ENCODE measurements at places on chromosomes 12 and 14. TPM values are rescaled to one million over a fixed set of nuclear protein-coding genes. Genes with fewer than 3 reads are reported as not detected.

The STAC3 gene
- total RNA-seq, result 0.54 TPM

The TEX52 gene
- total RNA-seq, result not detected

The CCDC177 gene
- 4.5 TPM for total RNA-seq

The GALNT9 gene
- total RNA-seq, result 23.1 TPM

The GRIN2B gene
- 44.9 TPM for total RNA-seq

The MORN3 gene
- 1.6 TPM for total RNA-seq

The CISTR gene
- not detected for total RNA-seq

The TCL1A gene
- total RNA-seq, result not detected

The HHIPL1 gene
- total RNA-seq, result 4.3 TPM

The ISM2 gene
- 0.45 TPM for total RNA-seq

The CLEC12A gene
- total RNA-seq, result not detected

The SLC25A47 gene
- not detected for total RNA-seq

The VWF gene
- 23.2 TPM for total RNA-seq

The KERA gene
- total RNA-seq, result 10.0 TPM

The LRTM2 gene
- 3.5 TPM for total RNA-seq

The PABPN1 gene
- 54.4 TPM for total RNA-seq

The AP5M1 gene
- 37.2 TPM for total RNA-seq

The LUM gene
- 57.6 TPM for total RNA-seq

The RASSF8 gene
- total RNA-seq, result 33.8 TPM

The OTX2 gene
- total RNA-seq, result 24.6 TPM

The CPM gene
- total RNA-seq, result 2.4 TPM

The MEG3 gene
- total RNA-seq, result 580 TPM

The TSPAN8 gene
- 0.91 TPM for total RNA-seq

The ABCD2 gene
- total RNA-seq, result 3.5 TPM

The CLEC4C gene
- total RNA-seq, result not detected

The ACOT4 gene
- 0.45 TPM for total RNA-seq

The ENO2 gene
- 95.4 TPM for total RNA-seq

The DHRS4 gene
- 8.0 TPM for total RNA-seq

The UNC79 gene
- total RNA-seq, result 50.0 TPM

The MED6 gene
- total RNA-seq, result 59.7 TPM

The ZFHX2 gene
- total RNA-seq, result 4.2 TPM

The CLEC4A gene
- 0.27 TPM for total RNA-seq

The TAS2R13 gene
- total RNA-seq, result 14.9 TPM

The NOC4L gene
- total RNA-seq, result 8.5 TPM

The USP15 gene
- total RNA-seq, result 130 TPM

The TMEM119 gene
- total RNA-seq, result 1.1 TPM

The BCL2L14 gene
- not detected for total RNA-seq

The HOXC10 gene
- not detected for total RNA-seq

Data from cerebellum (tissue), 4 donors.